ENCODE measurements at places on chromosomes 2 and 18. TPM values are rescaled to one million over a fixed set of nuclear protein-coding genes. Genes with fewer than 3 reads are reported as not detected.

The MRO gene
- 0.23 TPM for total RNA-seq

The USP34 gene
- total RNA-seq = 98.4 TPM

The AQP12B gene
- total RNA-seq = not detected

The COLEC12 gene
- total RNA-seq = 2.0 TPM

The GNLY gene
- not detected for total RNA-seq

The WDR33 gene
- total RNA-seq = 80.5 TPM

The POTEJ gene
- total RNA-seq = not detected
